ENCODE measurements at places on chromosomes 4 and X.

- DNase-seq: no peak
Observed at GRCh38 chrX:19606902-19607301, 91.6 kb upstream of the MAP3K15 start.

DNA sequence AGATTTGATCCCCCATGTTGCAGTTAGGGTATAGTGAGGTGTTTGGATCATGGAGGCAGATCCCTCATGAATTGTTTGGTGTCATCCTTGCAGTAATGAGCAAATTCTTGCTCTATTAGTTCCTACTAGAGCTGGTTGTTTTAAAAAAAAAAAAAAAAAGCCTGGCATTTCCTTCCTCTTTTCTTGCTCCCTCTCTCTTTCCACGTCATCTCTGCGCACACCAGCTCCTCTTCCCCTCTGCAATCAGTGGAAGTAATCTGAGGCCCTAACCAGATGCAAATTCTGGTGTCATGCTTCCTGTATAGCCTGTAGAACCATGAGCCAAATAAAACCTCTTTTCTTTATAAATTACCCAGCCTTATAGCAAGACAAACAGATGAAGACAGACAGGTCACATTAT is 24.5 kb downstream of the WDR17 start:
- DNase-seq: peak; percentile 88

DNA sequence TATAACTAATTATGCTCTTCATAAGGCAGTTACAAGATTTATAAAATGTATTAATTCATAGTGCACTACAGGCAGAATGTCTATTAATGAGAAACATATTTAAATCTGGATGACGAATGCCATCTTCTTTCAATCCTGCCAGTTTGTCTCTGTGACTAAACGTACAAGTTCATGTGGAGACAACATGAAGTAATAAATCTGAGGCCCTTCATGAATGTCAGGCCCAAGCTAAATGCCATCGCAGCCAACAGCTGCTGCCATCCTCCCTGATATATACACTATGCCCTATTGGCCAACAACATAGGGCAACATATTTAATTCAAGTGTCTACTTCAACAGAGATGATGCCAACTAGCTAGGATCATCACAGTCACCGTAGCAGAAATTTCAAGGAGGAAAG is 43.7 kb downstream of the TSPAN5 start:
- DNase-seq: no peak

GRCh38 chr4:21856754-21857153 is 91.8 kb downstream of the KCNIP4 start:
- no peak for DNase-seq

GRCh38 chrX:69119122-69119521 is 46.1 kb downstream of the PJA1 start:
- no peak for DNase-seq

DNA sequence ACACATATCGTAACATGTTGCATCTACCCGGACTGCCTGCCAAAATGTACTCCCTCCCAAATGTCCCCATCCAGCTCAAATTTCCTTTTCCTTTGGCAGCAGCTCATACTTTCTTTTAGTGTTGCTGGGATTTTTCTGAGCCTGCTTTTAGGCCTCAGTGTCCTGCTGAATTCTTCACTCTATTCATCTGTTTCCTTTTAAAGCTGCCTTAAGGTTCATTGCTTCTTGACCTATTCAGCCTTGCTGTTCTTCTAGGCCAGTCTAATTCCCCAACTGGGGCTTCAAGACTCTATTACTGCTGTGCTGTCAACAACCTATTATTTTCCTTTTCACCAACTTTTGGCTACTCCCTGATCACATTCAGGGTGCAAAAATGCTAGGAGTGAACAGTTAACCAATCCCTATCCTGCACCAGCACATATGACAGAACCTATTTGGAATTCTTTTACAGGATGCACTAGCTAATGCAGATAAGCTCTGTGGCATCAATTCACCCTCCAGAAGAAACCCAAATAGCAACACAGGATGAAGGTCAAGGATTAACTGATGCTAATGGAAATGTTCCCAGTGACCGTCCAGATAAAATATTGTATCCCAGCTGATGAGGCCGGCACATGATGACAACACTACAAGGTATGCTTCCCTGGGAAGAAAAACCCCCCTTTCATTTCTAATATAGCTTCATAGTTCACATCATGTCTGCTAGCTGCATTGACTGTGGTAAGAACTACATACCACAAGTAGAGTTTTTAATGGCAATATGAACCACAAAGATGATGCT is 114.7 kb upstream of the TTC29 start:
- DNase-seq: no peak

DNA sequence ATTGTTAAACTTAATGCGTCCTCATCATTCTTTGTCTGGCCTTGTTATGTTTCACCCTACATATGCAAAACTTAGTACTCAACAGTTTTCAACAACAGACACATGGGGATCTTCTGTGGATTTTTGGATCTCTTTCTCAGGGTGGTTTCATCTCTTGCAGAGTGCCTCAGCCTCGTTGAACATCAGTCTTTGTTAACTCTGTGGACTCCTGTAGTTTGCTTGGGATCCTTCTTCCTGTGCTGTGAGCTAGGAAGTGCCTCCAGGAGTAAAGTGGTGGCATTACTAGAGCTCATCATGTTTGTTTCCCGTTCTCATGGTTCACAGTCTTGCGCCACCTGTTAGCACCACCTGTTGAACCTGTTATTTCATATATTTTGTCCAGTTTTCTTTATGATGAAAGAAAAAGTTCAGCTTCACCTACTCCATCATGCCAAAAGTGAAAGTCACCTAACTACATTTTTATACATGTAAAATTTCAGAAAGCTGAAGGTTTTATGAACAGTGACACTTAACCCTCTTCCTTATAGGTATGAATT is 27.5 kb upstream of the NDUFC1 start:
- DNase-seq: no peak

DNA sequence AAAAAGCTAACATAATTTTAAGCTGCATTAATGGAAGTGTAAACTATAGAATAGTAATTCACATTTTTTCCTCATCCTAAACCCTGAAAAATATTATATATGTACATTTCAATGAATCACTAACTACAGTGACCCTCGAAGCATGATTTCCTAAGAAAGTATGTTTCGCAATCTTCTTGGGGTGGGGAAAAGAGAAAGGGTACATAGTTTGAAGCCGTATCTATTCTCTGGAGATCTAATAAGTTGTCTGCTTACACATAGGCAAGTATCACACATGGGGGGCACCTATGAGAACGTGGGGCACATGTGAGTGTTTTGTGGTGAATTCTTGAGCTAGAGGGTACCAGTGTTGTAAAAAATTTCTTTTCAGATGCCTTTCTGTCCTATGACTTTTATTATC is 71.2 kb downstream of the JADE1 start:
- DNase-seq: no peak

- DNase-seq: no peak
Observed at GRCh38 chrX:133793626-133794025, 191.8 kb downstream of the GPC3 start.

DNA sequence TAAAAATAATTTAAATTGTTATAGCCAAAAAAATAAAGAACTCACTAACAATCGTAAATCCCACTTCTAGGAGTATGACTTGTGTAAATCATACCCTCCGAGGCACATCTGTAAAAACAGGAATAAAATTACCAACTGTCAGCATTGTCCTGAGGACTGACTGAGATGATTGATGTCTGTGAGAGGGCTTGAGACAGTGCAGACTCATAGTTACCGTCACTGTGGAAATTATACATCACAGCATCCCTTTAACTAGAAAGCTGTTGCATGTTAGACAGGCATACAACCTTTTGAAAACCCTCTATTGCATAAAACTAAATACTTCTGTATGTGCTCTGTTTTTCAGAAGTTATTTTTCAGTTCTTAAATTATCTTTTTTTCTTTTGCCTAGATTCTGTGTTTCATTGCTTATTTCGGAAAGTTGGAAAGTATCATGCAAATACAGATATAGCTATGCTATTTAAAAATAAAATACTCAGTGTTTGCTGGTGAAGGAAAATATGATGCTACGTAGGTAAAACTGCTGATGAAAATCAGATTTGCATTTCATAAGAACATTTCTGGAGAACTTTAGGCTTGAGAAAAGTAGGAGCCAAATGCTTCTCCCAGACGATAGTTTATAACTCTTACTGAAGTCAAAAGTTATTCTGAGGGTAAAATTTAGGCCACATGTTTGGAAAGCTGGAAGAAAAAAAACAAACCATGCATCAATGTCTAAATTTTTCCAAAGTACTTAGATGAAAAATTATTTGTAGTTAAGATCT is 13.6 kb upstream of the RBPJ start:
- no peak for DNase-seq

DNA sequence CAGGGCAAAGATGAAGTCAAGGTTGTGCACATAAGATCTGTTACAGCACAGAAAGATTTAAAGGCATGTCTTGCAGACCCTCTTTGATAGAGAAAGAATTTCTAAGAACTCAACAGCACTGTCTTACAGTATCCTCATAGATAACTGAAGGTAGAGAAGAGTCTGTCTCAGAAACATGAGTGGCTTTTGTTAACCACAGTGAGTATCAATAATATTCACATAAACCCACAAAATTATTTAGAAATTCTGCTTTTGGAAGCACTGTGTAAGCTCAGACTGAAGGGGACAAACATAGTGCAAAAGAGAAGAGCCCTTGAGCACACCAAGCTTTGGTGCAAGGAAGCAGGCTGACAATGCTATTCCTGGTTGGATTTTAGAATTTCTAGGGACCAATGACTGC is 166.0 kb upstream of the SH3RF1 start:
- DNase-seq: peak; percentile 30

DNA sequence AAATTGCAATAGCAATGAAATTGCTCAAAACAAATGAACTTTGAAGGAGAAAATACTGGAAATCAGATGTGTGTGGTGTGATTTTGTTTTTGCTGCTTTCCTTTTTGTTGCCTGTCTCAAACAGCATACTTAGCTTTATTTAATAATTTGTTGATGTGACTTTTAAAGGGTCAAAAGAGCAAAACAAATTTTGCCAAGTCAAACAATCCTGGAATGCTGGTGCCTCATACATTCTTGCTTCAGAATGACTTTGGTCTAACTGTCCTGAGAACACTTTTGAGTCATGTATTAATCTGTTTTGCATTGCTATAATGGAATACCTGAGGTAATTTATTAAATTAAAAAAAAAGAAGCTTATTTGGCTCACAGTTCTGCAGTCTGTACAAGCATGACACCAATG is 3.4 kb downstream of the PF4V1 start:
- no peak for DNase-seq

DNA sequence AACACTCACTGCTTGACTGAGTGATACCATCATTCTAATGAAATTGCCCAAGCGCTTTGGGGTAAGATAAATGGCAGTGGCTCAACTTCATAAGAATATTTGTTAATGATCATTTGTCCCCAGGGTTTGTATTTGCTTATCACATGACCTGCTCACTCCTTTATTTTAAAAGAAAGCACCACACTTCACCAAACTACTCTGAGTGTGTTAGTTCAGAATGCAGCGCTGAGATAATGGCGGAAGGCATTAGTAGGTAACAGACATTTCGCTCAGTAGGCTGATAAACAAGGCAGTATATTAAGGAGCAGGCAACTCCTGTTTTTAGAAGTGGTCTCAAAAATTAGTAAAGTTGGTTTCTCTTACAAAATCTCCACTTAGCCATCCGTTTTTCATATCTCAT is 1.6 kb downstream of the SNX25 start:
- no peak for DNase-seq

- peak; percentile 48 for DNase-seq
Observed at GRCh38 chr4:153166716-153167501, 37.3 kb upstream of the TRIM2 start.

DNA sequence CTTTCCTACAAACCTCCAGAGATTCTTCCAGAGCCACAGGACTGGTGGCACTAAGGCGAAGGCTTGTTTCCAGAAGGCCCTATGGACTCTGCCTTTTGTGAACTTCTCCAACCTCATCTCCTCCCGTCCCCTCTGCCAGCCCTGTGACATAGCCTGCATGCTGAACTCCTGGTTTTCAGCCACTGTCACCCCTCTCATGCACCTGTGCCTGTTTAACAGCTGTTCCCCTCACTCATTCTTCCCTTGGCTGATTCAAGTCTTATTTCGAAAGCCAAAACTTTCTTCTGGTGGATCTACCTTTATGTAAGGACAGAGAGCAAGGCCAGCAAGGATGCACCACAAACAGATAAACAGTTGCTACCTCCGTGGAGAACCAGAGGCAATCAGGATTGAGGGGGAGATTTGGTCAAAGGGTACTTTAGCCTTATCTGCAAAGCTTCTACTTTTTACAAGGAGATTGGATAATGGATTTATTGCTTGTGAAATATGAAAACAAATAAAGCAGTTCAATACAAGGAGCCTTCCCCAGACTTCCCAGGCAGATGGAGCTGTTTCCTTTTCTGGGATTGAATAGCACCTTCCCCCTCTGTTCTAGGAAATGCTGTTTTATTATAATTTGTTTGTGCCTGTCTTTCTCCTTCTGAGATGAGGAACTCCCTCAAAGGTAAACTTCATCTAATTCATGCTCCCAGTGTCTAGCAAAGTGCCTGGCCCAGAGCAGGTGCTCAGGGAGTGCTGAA is 5.7 kb downstream of the CITED1 start:
- DNase-seq: no peak

- no peak for DNase-seq
Observed at GRCh38 chrX:38988301-38988700, 187.0 kb downstream of the MID1IP1 start.

DNA sequence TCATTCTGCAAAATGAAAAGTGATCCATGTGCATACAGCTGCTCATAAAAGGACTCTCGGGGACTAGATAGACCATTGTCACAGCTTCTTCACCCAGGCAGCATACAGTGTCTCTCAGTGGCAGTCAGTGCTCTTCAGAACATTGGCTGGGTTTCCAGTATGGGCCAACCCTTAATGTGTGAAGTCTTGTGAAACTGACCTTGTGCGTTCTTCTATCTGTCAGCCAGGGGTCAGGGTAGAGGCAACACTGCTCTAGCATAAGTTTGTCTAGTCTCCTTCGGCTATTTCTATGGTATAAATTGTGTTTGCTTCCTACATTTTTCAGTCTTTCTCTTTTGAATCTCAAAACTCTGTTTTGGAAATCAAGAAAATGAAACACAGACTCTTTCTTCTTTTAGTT is 37.0 kb upstream of the SMIM31 start:
- peak; percentile 38 for DNase-seq

DNA sequence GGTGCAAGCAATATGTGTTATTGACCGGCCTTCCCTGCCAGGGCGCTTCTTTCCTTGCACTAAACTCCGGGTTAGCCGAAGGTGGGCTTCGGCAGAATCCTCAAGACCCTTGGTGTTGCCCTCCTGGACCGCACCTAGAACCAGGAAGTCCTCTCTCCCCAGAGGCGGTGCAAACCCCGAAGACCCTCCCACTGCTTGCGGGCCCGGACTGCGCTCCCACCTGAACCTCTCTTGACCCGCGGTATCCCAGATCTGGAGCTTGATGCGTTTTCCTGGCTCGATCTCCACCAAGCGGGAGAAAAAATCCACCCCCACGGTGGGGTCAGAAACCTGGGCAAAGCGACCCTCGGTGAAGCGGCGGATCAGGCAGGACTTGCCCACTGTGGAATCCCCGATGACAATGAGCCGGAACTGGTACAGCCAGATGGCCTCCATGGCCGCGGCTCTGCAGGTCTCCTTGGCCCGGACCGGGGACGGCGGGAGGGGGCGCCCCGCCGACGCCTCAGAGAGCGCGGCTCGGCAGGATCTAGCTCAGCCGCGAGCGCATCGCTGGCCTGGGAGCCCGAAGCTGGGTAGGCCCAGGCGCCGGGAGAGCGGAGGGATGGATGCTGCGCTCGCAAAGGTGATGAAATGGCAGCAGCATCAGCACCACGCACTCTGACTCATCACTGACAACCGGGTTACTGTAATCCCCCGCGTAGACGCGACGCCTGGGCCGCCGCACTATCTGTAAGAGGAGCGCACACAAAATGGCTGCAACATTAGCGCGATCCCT is at the start of gene RAB39B:
RAB39B (minus strand) TSS at position 638 of the 775 bp plus-strand sequence; CDS start at position 435, 203 bp downstream.
- peak; percentile 74 for DNase-seq

GRCh38 chr4:70405765-70406164 is 8.0 kb downstream of the OPRPN start:
- no peak for DNase-seq

GRCh38 chr4:114577386-114577785 is 21.2 kb upstream of the UGT8 start:
- no peak for DNase-seq
